ENCODE measurements at places on chromosomes 2 and 18.

DNA sequence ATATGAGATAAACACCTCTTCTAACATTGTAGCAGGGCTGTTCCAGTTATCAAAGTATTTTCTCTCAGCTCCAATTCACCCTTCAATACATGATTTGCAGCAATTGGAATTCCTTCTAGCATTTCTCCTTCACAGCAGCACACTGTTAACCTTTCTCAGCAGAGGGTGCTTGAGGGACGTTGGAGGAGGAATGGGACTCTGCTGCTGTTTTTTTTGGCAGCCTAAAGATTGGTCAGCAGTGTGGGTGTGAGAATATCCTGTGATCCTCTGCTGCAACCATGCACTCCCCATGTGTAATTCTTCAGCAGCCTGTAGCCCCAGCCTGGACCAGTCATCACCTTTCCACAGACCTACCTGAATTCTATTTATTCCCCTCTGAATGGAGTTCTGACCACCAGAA is 1708.9 kb upstream of the CELF4 start:
- DNase-seq: no peak

- no peak for DNase-seq
These were observed 191.7 kb downstream of the NDUFA10 start for GRCh38 chr2:239833269-239834109.

DNA sequence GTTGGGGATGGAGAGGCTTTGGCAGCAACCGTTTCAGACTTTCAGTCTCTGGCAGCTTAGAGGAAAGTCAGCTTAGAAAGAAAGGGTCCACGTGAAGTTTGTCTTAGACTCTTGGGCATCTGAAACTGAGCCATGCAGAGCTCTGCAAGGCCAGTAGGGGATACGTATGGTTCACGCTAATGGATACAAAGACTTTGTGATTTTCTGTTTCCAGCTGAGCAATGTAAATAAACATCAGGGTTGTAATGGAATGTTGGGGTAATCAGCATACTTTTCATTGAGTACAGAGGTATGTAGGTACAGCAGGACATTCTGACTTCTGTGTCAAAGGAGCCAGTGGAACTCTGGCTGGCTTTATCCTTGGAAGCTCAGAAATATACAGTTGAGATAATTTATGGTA is 31.0 kb downstream of the RALB start:
- DNase-seq: no peak

GRCh38 chr2:129909651-129910418 is 69.6 kb upstream of the RAB6C start:
- no peak for DNase-seq

DNA sequence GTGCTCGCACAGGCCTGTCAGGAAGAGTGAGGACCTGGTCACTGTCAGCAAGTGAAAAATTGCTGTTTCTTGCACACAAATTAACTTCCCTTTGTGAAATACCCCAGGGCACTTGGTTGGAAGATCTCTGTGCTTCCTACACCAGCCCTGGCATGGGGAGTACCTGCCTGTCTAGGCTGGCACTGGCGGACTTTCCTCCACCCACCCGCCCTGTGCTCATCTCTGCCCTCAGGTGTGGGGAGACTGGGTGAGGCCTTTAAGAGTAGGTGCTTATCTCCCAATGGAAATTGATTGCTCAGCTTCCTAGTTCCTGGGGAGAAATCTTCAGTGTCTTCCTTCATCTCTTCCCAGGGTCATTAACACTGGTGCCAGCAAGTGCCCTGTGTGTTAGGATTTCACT is 42.1 kb downstream of the IMPA2 start:
- DNase-seq: no peak

DNA sequence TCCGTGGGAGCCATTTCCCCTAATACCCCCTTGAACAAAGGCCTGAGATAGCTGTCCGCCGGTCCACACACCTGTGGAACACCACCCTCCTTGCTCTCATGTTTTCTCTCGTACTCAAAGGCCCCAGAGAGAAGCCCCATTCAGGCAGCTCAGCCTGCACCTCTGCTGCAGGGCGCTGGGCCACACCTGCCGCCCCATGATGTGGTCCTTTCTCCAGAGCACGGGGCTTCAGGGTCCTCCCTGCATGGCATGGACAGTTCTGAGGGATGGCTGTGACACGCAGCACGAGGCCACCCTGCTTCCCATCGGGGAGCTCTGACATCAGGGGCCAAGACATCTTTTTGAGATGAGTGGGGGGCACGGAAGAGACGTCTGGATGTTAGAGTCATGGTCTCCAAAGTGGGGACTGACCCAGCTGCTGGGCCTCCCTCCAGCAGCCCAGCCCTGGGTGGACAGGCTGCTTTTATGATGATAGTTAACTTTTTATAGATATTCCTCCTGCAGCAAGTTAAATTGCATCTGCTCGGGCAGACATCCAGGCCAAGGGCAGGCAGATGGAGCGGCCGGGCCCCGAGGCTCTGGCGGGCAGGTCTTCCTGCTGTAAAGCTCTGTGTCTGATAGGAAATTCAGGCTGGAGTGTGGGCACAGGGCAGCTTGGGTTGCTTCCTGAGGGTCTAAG is 56.7 kb downstream of the SDC1 start:
- DNase-seq: no peak

GRCh38 chr2:112001942-112002341 is 53.1 kb upstream of the TMEM87B start:
- no peak for DNase-seq

DNA sequence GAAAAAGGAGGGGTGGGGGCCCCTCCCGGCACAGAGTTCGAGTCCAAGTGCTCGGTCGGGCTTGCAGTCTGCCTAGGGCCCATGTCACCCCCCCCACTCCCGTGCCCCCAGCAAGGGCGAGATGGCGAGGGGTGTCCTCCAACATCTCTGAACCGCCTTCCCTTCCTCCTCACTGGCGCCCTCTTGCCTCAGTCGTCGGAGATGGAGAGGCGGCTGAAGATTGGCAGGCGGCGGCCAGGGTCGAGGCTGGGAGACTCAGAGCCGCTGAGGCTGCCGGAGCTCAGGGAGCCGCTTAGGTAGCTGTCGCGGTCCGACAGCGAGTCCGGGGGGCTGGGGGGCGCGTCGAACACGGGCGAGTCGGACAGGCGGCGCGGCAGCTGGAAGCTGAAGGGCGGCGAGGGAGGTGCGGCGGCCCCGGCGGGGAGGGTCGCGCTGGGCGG is 2.3 kb downstream of the ZFP36L2 start:
- DNase-seq: no peak

DNA sequence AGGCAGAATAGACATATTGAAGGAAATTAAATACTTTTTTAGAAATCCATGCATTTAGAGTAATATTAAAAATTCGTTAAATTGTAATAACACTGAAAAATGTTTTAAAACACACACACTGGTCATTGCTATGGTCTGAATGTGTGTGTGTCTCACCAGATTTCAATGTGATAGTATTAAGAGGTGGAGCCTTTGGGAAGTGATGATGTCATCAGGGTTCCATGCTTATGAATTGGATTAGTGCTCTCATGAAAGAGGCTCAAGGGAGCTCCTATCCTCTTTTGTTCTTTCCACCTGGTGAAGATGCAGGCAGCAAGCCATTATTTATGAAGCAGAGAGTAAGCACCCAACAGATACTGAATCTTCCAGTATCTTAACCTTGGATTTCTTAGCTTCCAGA is 441.8 kb downstream of the CDH2 start:
- DNase-seq: no peak

DNA sequence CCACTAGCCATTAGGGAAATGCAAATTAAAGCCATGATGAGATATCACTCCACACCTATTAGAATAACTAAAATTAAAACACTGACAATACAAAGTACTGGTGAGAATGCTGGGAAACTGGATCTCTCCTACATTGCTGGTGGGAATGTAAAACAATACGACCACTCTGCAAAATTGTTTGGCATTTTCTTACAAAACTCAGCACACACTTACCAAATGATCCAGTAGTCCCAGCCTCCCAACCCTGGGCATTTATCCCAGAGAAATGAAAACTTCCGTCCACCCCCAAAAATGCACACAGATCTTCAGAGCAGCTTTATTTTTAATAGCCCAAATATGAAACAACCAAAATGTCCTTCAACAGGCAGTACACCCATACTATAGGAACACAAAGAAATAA is 8.9 kb upstream of the TMSB10 start:
- DNase-seq: no peak

- DNase-seq: peak; percentile 61
These were observed 91.6 kb downstream of the TMX3 start for GRCh38 chr18:68623342-68623741.

GRCh38 chr2:220585241-220585640 is 957.8 kb downstream of the SLC4A3 start:
- no peak for DNase-seq
